ENCODE measurements at places on chromosomes 13 and 19.
A peak's percentile ranks its signal among the peaks of the same experiment; 100 is the strongest.

DNA sequence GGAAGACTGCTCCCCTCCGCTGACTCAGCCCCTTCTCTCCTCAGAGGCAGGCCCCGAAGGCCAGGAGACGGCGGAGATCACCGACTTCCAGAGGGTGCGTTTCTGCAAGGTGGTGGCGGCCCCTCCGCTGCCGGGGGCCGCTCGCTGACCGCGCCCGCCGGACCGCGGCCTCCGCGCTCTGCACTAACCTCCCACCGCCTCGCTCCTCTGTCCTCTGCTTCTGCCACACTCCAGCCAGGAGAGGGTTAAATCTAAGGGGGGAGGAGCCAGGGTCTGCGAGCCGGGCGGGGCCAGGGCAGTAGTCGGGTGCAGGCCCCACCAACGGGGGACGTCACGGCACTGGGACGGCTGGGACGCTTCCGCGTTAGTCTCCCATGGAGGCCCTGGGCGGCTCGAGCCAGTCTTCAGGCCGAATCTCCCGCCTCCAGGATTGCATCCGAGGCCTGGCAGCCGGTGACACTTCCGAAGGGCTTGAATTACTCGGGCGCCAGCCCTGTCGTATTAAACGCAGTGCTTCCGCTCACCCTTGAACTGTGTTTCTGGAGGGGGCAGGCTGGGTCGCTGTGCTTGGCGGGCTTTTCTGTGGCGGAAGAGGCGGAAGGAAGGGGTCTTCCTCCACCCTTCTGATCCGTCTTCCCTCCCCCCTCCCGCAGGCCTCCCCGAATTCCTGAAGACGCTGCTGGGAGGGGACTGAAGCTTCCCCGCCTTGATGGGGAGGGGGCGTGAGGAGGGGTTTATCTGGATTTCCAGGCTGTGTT is 1.2 kb upstream of the INAFM1 start:
- DNase-seq, result peak; percentile 97
- H3K36me3 ChIP-seq, result no peaks in the 10 kb centered on the region
- peak overlapping the region; percentile 51 for H3K4me3 ChIP-seq
- H3K27ac ChIP-seq, result peak overlapping the region; percentile 93

DNA sequence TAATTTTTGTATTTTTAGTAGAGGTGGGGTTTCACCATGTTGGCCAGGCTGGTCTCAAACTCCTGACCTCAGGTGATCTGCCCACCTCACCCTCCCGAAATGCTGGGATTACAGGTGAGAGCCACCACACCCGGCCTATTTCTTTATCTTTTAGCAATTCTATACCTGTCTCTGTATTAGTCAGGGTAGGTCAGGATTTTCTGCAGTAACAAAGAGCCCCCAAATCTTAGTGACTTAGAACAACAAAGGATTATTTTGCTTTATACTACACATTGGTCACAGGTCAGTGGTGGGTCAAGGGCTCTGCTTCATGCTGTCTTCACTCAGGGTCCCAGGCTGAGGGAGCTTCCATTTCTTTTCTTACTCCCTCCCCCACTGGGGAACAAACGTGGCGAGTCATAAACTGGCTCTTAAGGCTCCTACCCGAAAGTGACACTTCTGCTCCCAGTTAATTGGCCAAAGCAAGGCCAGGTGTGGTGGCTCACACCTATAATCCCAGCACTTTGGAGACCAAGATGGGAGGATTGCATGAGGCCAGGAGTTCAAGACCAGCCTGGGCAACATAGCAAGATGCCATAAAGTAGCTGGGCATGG is 6.8 kb downstream of the ITPKC start:
- H3K36me3 ChIP-seq, result peaks cover 7% of the 10 kb centered on the region
- no peak overlapping the region for H3K4me3 ChIP-seq
- DNase-seq, result no peak
- H3K27ac ChIP-seq, result no peak overlapping the region
- no peaks in the 10 kb centered on the region for H3K27me3 ChIP-seq
- peaks cover 8% of the 10 kb centered on the region for H3K4me1 ChIP-seq

GRCh38 chr13:40187841-40188591 is 478.4 kb downstream of the FOXO1 start:
- H3K27ac ChIP-seq, result peak overlapping the region; percentile 12
- H3K4me1 ChIP-seq, result no peaks in the 10 kb centered on the region
- DNase-seq, result no peak
- no peak overlapping the region for H3K4me3 ChIP-seq
- H3K27me3 ChIP-seq, result no peaks in the 10 kb centered on the region

GRCh38 chr13:73835138-73835721 is 299.0 kb downstream of the KLF12 start:
- no peak for DNase-seq
- no peak overlapping the region for H3K27ac ChIP-seq
- no peaks in the 10 kb centered on the region for H3K36me3 ChIP-seq
- H3K4me3 ChIP-seq, result no peak overlapping the region
- no peaks in the 10 kb centered on the region for H3K27me3 ChIP-seq

- no peaks in the 10 kb centered on the region for H3K27me3 ChIP-seq
- no peak overlapping the region for H3K27ac ChIP-seq
- H3K4me3 ChIP-seq, result no peak overlapping the region
- no peak for DNase-seq
Measured at GRCh38 chr19:6126335-6126974, 9.0 kb upstream of the ACSBG2 start.

- no peak overlapping the region for H3K27ac ChIP-seq
- no peaks in the 10 kb centered on the region for H3K4me1 ChIP-seq
- H3K4me3 ChIP-seq, result no peak overlapping the region
- no peaks in the 10 kb centered on the region for H3K36me3 ChIP-seq
Measured at GRCh38 chr13:23921451-23921888, 24.2 kb upstream of the C1QTNF9B start.

DNA sequence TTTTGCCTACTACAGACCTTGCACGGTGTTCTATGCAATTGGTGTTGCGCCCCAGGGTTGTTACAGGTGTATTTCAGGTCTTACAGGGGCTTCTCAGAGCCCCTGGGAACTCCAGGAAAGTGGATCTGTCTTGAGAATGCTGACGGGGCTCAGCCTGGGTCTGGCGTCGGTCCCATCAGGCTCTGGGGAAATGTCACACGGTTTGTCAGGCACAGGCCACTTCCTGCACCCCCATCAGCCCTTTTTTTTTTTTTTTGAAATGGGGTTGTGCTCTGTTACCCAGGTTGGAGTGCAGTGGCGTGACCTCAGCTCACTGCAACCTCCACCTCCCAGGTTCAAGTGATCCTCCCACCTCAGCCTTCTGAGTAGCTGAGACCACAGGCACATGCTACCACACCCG is 13.2 kb downstream of the CLEC4G start:
- no peak overlapping the region for H3K27ac ChIP-seq
- H3K36me3 ChIP-seq, result no peaks in the 10 kb centered on the region
- H3K27me3 ChIP-seq, result no peaks in the 10 kb centered on the region
- H3K4me1 ChIP-seq, result no peaks in the 10 kb centered on the region
- no peak overlapping the region for H3K4me3 ChIP-seq

- no peak overlapping the region for H3K4me3 ChIP-seq
- no peaks in the 10 kb centered on the region for H3K4me1 ChIP-seq
- no peaks in the 10 kb centered on the region for H3K36me3 ChIP-seq
- H3K27me3 ChIP-seq, result no peaks in the 10 kb centered on the region
Measured at GRCh38 chr13:90217275-90217674, 1130.2 kb upstream of the MIR17HG start.

DNA sequence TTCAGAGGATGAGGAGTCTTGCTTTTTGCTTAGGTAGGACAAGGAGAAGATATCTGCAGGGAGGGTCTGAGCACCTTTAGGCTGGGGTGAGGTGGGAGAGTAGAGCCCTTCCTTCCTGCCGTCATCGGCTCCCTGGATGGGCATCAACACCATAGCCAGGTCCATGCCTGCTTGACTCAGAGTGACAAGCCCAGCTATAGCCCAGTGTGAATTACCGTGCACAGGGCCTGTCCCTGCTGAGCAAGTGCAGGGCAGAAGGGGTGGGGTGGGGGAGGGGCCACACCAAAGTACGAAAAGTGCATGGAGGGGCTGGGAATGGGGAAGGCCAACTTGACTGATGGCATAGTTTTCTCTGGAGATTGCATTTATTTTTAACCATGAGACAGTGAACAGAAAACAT is 30.3 kb upstream of the RNF113B start:
- no peaks in the 10 kb centered on the region for H3K36me3 ChIP-seq
- H3K4me3 ChIP-seq, result no peak overlapping the region
- no peaks in the 10 kb centered on the region for H3K27me3 ChIP-seq
- no peak for DNase-seq
- H3K4me1 ChIP-seq, result no peaks in the 10 kb centered on the region

GRCh38 chr13:42807866-42808265 is 26.5 kb downstream of the FAM216B start:
- H3K27ac ChIP-seq, result no peak overlapping the region
- no peak for DNase-seq
- no peak overlapping the region for H3K4me3 ChIP-seq
- no peaks in the 10 kb centered on the region for H3K27me3 ChIP-seq
- no peaks in the 10 kb centered on the region for H3K36me3 ChIP-seq
- no peaks in the 10 kb centered on the region for H3K4me1 ChIP-seq

DNA sequence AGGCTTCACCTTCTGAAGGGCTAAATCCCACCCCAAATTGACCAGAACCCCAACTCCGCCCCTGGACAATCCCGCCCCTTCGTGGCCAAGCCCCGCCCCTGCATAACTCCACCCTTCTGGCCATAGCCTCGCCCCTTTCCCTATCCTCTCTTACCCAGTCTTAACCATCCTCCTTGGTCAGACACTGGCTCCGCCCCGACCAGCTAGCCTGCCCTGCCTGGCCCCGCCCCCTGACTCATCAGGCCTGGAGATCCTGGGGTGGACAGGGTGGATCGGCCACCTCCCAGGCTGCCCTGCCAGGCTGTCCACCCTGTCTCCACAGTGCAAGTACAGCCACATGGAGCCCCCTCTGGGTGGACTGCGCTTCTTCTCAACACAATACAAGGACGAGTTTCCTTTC is 8.0 kb upstream of the ZNF358 start:
- DNase-seq, result peak; percentile 87
- H3K27ac ChIP-seq, result no peak overlapping the region
- no peaks in the 10 kb centered on the region for H3K36me3 ChIP-seq
- H3K27me3 ChIP-seq, result no peaks in the 10 kb centered on the region
- peaks cover 6% of the 10 kb centered on the region for H3K4me1 ChIP-seq
- H3K4me3 ChIP-seq, result no peak overlapping the region

DNA sequence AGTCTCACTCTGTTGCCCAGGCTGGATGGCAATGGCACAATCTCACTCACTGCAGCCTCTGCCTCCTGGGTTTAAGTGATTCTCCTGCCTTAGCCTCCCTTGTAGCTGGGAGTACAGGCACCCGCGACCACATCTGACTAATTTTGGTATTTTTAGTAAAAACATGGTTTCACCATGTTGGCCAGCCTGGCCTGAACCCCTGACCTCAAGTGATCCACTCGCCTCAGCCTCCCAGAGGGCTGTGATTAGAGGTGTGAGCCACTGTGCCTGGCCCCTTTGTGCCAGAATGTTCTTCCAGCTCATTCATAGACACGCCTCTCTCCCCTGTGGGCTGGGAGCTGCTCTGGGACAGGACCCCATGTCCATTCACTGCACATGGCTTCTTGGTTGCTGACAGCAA is 9.1 kb downstream of the MYDGF start:
- H3K27ac ChIP-seq, result no peak overlapping the region
- H3K4me1 ChIP-seq, result peaks cover 8% of the 10 kb centered on the region
- H3K4me3 ChIP-seq, result no peak overlapping the region
- no peaks in the 10 kb centered on the region for H3K27me3 ChIP-seq
- DNase-seq, result no peak
- peaks cover 25% of the 10 kb centered on the region for H3K36me3 ChIP-seq

DNA sequence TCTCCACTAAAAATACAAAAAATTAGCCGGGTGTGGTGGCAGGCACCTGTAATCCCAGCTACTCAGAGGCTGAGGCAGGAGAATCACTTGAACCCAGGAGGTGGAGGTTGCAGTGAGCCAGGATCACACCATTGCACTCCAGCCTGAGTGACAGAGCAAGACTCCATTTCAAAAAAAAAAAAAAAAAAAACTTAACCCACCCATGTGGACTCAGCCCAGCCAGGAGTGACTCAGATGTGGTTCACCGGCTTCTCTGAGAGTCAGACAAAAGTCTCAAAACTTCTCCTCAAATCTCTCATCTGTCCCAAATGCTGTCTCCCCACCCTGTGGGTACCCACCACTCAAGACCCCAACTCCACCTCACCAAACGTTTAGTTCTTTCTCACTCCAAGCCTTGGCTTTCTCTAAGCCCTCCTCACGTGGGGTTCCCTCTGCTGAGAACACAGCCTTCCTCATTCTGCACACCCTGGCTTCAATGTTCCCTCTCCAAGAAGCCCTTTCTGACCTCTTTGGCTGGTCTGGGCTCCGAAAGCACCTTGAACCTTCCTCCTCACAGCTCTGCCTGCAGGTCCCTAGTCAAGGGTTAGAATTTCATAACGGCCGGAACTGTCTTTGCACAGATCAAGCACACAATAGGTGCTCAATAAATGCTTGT is 11.1 kb upstream of the RAB3A start:
- no peak overlapping the region for H3K27ac ChIP-seq
- H3K4me3 ChIP-seq, result no peak overlapping the region
- H3K4me1 ChIP-seq, result no peaks in the 10 kb centered on the region
- no peak for DNase-seq
- no peaks in the 10 kb centered on the region for H3K36me3 ChIP-seq

DNA sequence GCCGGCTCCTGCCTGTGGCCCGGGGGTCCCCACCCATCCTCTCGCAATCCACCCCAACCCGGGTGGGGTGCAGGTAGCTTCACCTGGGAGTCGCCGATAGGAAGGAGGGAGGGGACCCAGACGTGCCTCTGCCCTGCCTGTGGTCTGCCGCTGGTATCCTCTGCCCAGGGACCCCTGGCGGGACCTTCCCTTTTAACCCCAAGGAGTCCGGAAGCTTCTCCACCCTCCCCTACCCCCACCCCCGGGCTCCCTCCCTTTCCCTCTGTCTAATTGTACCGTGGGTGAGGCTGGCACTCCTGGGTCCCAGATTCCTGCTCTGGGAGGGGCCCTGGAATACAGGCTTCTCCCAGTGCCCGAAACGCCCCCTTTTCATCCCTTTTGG is at the start of gene KLK10:
Gene KLK10 (minus strand): TSS at position 166 of the 382 bp plus-strand sequence. CDS start 579 bp downstream, outside the sequence.
- peaks cover 7% of the 10 kb centered on the region for H3K4me1 ChIP-seq
- no peak within 1 kb of the TSS for H3K27ac ChIP-seq
- no peaks in the 10 kb centered on the region for H3K36me3 ChIP-seq
- DNase-seq, result no peak
- H3K27me3 ChIP-seq, result peaks cover 26% of the 10 kb centered on the region

GRCh38 chr13:29907670-29908069 is 57.3 kb upstream of the UBL3 start:
- H3K4me1 ChIP-seq, result peaks cover 9% of the 10 kb centered on the region
- no peak overlapping the region for H3K27ac ChIP-seq
- no peak overlapping the region for H3K4me3 ChIP-seq

- DNase-seq, result peak; percentile 79
- H3K27me3 ChIP-seq, result peaks cover 29% of the 10 kb centered on the region
- H3K36me3 ChIP-seq, result no peaks in the 10 kb centered on the region
- no peak overlapping the region for H3K27ac ChIP-seq
- H3K4me3 ChIP-seq, result peak overlapping the region; percentile 6
- H3K4me1 ChIP-seq, result peaks cover 7% of the 10 kb centered on the region
Measured at GRCh38 chr19:19540715-19541515, 2.9 kb downstream of the CILP2 start.

- H3K27me3 ChIP-seq, result no peaks in the 10 kb centered on the region
- H3K4me1 ChIP-seq, result no peaks in the 10 kb centered on the region
- no peak overlapping the region for H3K27ac ChIP-seq
- no peaks in the 10 kb centered on the region for H3K36me3 ChIP-seq
- DNase-seq, result no peak
Measured at GRCh38 chr13:88526853-88527215, 855.7 kb downstream of the SLITRK5 start.

- no peaks in the 10 kb centered on the region for H3K27me3 ChIP-seq
- no peak for DNase-seq
- no peak overlapping the region for H3K4me3 ChIP-seq
- peaks cover 19% of the 10 kb centered on the region for H3K4me1 ChIP-seq
- no peak overlapping the region for H3K27ac ChIP-seq
- H3K36me3 ChIP-seq, result peaks cover 10% of the 10 kb centered on the region
Measured at GRCh38 chr19:1417681-1418495, 10.5 kb downstream of the DAZAP1 start.

All from colonic mucosa (tissue), 4 donors.